ENCODE measurements at places on chromosomes 3 and 15. TPM values are rescaled to one million over a fixed set of nuclear protein-coding genes. Genes with fewer than 3 reads are reported as not detected.

DNA sequence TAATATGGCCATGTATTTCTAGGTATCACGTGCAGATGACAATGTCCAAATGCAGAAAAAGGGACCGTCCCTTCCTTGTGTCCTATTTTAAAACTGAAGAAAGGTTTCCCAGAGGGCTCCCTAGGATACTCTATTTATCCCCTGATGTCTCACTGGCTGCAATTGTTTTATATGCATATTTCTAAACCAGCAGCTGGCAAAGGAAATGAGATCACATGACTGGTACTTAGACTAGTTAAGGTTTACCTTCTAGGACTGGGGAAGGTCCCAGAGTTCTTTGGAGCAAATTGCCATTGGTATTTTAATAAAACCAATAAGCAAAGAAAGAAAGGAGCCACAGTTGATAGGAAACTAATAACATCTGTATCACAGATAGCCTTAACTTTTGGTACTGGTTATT is 29.5 kb downstream of the GTF2E1 start:
- no peak for DNase-seq

- peak; percentile 31 for DNase-seq
Observed at GRCh38 chr3:170331143-170331542, 26.4 kb upstream of the SKIL start.

- no peak for DNase-seq
Observed at GRCh38 chr15:29811691-29812383, 10.4 kb downstream of the TJP1 start.

DNA sequence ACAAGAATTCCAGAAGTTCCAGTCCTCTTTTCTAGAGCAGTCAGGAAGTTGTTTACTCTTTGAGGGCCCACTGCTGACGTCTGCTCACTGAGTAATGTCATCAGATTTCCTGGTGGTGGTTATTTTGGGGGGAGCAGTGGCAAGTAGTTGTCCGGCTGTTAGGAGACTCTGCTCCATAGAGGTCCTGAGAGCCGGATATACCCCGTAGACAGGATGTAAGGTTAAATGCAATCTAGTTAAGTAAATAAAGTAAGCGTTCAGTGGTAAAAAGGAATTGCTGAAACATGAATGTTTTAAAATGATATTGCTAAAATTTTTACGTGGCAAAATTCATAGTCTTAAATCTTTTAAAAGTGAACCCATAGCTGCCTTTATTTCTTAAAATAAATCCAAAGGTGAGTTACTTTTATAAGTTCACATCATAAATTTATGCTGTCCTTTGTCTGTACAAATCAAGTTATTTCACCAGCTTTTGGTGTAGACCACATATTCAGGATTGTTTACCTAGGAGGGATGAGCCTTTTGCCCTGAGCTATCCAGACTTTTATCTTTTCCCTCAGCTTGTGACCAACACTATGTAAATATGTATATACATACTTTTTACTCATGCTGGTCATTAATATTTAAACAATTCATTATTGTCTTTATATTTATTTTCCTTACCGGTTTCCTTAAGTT is 65.8 kb downstream of the PDE8A start:
- DNase-seq = peak; percentile 53

The GOLGA8O gene
- total RNA-seq = not detected

DNA sequence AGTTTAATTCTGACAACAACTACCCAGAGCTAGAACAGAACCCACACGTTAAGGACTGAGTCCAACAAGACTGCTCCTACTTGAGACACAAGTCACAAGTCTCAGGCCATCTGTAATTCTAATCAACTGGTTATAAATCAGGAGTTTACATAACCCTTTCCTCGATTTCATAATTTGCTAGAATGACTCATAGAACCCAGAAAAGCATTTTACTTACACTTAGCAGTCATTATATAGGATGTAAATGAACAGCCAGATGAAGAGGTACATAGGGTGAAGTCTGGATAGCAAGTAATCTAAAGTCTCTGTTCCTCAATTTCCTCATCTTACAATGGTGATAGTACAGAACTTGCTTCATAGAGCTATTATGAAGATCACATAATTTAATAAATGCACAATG is 1018.2 kb downstream of the DIPK2A start:
- DNase-seq = no peak

The RPL35A gene
- total RNA-seq = 712 TPM

DNA sequence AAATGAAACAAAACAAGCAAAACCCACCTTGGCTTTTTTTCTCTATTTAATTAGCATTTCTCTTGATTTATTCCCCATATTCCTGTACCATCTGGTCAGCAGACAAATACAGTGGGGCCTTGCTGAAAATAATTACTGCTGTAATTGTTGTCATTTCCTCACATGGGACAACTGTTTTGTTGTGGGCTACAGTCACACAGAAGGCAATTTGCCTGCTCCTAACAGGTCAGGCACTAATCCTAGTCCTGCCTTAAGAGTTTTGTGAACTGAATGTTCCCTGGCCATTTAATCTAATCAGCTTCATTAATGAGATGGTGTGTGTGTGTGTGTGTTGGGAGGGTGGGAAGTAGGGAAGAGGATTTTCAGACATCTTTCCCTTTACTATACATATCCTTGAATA is 11.6 kb downstream of the TRPC1 start:
- DNase-seq = no peak

DNA sequence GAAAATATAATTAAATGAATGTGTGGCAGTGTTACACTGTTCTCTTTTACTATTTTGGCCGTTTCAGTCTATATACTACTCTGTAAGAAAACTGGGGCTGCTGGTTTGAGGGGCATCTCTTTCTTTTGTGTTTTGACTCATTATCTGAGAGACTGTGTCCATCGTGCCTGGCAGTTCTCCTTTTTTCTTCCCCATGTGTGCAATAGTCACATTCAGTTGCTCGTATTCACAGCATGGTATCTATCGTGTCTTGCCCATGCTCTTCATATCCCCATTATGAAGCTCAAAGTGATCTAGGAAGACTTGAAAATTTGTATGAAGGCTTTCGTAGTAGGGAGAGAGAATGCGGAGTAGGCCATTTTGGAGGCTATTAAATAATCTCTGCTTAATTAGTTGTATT is 29.8 kb upstream of the FAH start:
- DNase-seq = no peak

The CAV3 gene
- 1.1 TPM for total RNA-seq

DNA sequence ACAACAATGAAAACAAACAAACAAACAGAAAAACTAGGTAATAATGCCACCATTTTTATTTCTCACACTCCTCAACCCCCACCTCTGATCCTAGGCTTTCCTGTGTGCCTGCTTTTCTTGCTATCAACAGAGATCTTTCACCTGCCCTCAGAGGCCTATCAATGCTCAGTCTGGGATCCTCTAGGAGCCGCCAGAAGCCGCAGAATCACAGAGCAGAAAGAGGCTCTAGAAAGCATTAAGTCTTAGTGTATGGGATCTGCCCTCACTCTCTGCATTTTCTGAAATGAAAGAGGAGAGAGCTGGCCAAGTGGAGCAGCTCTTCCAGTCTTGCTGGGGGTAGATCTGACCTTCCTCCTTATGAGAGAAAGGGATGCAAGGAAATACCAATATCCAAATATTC is 306.8 kb downstream of the TUSC7 start:
- no peak for DNase-seq

The WWTR1 gene
- total RNA-seq = 77.5 TPM

DNA sequence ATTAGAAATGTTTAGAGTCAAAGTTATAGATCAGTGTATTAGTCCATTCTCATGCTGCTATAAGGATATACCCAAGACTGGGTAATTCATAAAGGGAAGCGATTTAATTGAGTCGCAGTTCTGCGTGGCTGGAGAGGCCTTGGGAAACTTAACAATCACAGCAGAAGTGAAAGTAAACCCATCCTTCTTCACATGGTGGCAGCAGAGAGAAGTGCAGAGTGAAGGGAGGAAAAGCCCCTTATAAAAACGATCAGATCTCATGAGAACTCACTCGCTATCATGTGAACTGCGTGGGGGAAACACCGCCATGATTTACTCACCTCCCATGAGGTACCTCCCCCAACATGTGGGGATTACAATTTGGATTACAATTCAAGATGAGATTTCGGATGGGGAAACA is 871.5 kb downstream of the DIPK2A start:
- DNase-seq = no peak

DNA sequence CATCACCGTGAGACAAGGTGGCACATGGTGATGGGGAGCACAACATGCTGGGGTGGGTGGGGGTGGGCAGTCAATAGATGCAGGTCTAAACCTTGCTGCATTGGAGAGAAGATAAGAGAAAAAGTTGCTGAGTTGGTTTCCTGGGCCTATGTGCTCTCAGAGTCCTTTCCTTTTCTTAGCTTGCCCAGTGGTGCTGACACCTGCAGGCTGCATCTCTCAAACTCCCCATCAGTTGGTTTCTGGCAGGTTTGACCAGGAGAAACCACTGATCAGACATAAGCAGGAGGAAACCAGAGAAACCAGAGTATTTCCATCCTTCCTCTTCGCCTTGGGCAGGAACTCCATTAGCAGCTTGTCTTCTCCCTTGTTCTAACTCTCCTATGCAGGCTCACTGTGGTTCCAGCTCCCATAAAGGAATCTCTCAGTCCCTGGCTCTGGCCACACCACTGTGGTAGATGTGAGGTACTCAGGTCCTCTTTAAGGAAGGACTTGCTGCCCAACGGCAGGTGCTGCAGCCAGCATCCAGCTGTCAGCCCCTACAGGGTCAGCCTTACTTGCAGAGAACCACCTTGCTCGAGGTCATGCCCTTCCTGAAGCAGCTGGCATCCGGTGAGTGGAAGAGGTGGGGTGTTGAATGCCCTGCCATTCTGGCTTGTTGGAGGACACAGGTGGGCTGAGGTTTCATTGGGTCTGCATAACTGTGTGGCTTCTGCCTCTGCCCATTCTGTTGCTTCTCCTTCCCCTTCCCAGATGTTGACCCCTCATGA is 172.3 kb upstream of the ANKRD28 start:
- no peak for DNase-seq

The UNC13C gene
- 0.69 TPM for total RNA-seq

- DNase-seq = no peak
Observed at GRCh38 chr3:157204431-157204830, 44.5 kb upstream of the CCNL1 start.

The LYZL4 gene
- not detected for total RNA-seq

- DNase-seq = no peak
Observed at GRCh38 chr3:58256061-58256460, 18.5 kb downstream of the ABHD6 start.

GRCh38 chr15:38611228-38611627 is 46.6 kb upstream of the RASGRP1 start:
- DNase-seq = no peak

The RLBP1 gene
- not detected for total RNA-seq

- DNase-seq = peak; percentile 89
Observed at GRCh38 chr3:58051196-58051595, 43.0 kb downstream of the FLNB start.

The CX3CR1 gene
- 3.6 TPM for total RNA-seq

- DNase-seq = no peak
Observed at GRCh38 chr3:177652556-177653291, 455.4 kb upstream of the TBL1XR1 start.

The STRA6 gene
- 0.22 TPM for total RNA-seq

- DNase-seq = no peak
Observed at GRCh38 chr3:16239086-16239770, 25.5 kb downstream of the DPH3 start.

- DNase-seq = no peak
Observed at GRCh38 chr3:58884453-58884852, 165.4 kb downstream of the CFAP20DC start.

DNA sequence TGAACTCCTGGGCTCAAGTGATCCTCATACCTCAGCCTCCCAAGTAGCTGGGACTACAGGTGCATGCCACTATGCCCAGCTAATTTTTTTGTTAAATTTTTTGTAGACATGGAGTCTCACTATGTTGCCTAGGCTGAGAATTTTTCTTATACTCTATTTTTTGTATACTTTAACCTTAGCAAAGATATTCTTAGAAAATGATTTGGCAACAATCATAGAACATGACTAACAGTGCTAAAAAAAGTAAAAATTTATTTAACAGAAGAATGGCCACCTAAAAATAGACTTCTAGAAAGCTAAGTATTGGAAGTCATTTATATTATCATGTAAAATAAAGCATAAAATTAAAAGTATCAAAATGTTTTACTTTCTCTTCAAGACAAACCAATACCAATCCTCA is 322.3 kb downstream of the PLCL2 start:
- no peak for DNase-seq

DNA sequence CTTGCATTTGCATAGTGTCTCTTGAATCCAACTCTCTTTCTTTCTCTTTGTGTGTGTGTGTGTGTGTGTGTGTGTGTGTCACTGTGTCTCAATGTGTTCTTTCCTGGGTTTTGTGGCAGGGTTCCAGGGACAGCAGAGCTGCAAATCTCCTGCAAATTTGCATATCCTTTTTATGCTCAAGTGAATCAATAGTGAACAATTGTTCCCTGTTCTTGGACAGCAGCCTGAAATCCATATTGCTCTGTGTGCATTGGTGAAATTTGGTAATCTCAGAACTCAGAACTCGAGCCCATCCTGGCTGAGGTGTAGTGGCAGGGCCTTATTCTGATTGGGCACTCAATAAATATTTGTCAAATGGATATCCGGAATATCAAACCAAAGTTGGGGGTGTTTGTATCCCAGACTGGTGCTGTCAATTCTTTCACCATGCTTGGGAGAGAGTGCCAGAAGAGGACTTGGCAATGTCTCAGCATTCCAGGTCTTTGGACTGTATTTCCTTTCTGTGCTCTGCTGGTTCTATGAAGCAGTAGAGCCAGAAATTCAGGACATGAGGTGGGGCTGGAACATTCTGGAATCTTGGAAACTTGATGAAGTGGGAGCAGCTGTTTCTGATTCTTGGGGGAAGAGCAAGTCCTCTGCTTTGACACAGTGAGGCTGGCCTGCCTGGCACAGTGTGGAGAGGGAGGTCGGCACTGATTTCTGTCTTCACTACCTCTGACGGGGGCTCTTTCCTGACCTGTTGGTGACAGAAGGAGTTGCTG is 380.6 kb upstream of the C2CD4B start:
- DNase-seq = no peak

GRCh38 chr3:61524933-61525332 is 36.4 kb upstream of the PTPRG start:
- DNase-seq = no peak

DNA sequence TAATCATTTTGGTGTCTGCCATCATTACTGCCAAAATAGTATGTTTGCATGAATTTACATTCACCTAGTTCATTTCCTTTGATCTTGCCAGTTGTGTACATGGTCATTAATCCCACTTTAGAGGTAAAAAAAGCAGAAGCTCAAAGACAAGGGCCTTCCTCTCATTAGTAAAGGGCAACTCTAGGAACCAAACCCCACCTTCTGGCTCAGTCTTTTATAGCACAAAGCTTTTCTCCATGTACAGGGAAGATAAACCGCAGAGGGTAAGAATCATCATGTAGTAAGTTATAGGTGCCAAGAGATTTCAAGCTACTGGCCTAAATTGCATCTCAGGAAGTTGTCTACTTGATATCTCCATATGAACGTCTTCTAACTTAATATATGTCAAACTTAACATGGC is 19.3 kb upstream of the SPG21 start:
- DNase-seq = no peak

GRCh38 chr15:40927873-40928806 is 1.0 kb upstream of the DLL4 start:
- DNase-seq = peak; percentile 85

The GOLGA6A gene
- total RNA-seq = not detected

GRCh38 chr3:63135367-63135766 is 142.7 kb upstream of the SYNPR start:
- no peak for DNase-seq

The KPNA1 gene
- 44.0 TPM for total RNA-seq

GRCh38 chr3:123909785-123910184 is 25.7 kb upstream of the MYLK start:
- DNase-seq = no peak

- DNase-seq = peak; percentile 38
Observed at GRCh38 chr3:130850044-130850797, 43.7 kb upstream of the ATP2C1 start.

- DNase-seq = no peak
Observed at GRCh38 chr3:197064771-197065170, 35.2 kb upstream of the MELTF start.

The PPP1R14D gene
- not detected for total RNA-seq

The PPARG gene
- total RNA-seq = 53.1 TPM

All from upper lobe of left lung (tissue), 6 donors.